ENCODE measurements at places on chromosomes 4 and X. TPM values are rescaled to one million over a fixed set of nuclear protein-coding genes. Genes with fewer than 3 reads are reported as not detected.

- DNase-seq = no peak
Observed at GRCh38 chr4:88295656-88296055, 11.3 kb upstream of the PPM1K start.

DNA sequence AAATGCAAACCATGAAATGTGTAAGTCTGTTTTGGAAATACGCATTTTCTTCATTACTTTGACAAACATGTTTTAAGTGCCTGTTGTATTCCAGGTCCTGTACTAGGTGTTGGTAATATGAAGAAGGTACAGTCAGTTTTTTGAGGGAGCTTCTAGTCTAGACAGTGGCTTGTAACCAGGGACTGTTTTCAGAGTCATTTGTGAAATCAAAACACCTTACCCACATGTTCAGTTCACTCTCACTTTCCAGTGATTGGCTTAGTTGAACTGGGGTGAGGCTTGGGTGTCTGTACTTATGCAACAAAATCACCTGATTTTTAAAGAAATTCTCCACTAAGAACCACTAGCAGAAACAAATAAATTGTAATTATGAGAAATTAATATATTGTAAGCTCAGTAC, 16.4 kb downstream of the DCLK2 start:
- no peak for DNase-seq

The DKK2 gene
- total RNA-seq = not detected

DNA sequence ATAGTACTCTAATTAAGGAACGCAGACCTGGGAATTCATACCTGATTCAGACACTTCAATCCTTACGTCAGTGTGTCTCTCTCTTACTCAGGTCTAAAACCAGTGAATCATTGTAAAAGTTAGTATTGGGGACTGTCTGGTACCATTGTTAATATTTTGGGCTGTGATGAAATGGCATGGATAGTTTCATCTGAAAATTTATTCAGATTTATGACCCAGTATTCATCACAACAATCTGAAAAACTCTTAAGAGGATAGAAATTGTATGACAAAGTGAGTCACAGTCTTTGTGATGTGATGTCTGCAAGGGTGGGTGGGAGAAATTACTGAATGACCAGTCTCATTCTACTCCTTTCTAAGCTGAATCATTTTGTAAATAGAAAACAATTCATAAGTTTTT, 10.3 kb downstream of the FGF2 start:
- no peak for DNase-seq

DNA sequence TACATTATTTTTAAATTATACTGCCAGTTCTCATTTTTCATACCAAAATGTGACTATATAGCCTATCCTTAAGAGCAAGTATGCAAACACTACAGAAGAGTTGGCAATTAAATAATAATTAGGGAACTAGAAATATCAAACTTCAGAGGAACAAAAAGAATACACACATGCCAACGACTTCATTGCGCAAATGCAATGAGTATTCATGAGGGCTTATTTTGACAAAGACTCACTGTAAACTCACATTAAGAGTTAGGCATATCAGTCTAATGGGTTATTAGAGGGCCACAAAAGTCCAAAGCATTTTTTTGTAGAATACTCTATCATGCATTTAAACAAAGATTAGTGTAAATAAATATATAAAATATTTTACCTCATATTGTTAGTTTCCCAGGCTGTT, 31.6 kb downstream of the SLC10A7 start:
- DNase-seq = no peak

DNA sequence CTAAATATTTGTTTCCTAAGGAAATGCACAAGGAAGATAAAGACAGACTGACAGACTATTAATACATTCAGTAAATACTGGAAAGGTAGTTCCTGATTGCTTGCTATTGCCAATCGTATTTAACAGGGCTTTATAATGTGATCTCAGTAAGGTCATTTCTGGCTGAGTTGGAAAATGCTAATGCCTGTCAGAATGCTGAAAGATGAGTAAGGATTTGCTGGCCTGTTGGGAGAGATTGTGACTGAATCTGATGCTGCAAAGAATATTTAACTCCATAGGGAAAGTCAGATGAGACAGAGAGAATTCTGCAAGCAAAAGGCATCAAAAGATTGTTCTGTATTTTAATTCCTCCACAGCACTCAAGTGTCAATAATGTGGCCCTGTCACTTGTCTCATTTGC, 169.0 kb downstream of the BEND2 start:
- DNase-seq = no peak

GRCh38 chr4:7238300-7238960, 46.1 kb downstream of the SORCS2 start:
- peak; percentile 82 for DNase-seq

The RASL11B gene
- total RNA-seq = not detected

DNA sequence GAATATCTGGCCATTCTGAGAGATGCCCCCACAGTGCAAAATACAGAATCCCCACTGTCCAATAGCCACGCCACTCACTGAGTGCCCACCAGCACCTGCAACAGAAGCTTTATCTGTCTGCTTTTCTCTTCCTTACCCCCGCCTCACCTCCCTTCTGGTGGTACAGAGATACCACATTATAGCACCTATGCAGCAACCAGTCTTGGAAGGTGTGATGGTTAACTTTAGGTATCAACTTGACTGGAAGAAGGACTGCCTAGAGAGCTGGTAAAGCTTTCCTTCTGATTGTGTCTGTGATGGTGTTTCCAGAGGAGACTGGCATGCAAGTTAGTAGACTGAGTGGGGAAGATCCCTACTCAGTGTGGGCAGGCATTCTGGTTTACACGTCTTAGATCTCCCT, 61.8 kb upstream of the TXK start:
- DNase-seq = no peak

The TCP11X2 gene
- not detected for total RNA-seq

- DNase-seq = no peak
Observed at GRCh38 chr4:6972911-6973310, 63.3 kb downstream of the TBC1D14 start.

GRCh38 chr4:76610751-76611547, 175.9 kb downstream of the SHROOM3 start:
- DNase-seq = no peak

- no peak for DNase-seq
Observed at GRCh38 chrX:27680726-27681125, 90.6 kb downstream of the DCAF8L2 start.

DNA sequence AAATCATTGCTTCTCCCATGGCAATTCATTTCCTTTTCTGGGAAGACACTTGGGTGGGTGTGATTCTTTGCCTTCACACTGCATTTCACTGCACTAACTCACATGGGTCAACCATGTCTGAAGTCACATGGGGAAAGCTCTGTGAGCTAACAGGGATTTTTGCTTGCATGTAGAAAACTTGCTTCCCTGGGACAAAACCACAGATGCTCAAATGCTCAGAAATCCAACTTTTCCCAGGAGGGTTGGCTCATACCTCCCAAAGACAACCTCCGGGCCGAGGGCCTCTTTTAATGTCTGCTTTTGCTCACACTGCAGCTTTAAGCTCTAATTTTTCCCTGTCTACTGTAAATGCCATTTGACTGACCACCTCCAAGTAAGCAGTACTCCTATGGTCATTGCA, 1695.2 kb downstream of the STIM2 start:
- no peak for DNase-seq

- no peak for DNase-seq
Observed at GRCh38 chr4:156642161-156642560, 329.4 kb downstream of the PDGFC start.

DNA sequence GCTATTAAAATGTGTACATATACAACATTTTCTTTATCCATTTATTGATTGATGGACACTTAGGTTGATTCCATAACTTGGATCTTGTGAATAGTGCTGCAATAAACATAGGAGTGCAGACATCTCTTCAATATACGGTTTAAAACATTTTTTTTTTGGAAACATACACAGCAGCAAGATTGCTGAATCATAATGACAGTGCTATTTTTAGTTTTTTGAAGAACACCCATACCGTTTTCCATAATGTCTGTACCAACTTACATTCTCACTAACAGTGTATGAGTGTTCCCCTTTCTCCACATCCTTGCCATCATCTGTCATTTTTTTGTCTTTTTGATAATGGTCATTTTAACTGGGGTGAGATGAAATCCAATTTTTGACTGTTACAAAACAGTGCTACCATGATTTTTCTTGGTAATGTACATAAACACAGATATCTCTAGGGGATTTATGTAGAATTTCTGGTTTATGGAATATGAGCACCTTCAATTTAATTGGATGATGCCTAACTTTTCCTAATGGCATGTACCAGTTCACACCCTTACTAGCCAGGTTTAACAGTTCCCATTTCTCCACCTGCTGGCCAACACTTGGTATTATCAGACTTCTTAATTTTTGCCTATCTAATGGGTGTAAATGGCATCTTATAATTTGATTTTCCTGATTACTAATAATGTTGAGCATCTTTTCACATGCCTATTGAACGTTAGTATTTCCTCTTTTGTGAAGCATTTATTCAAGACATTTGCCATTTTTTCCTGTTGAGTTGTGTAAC, 21.0 kb upstream of the TMSB15B start:
- DNase-seq = peak; percentile 69

- no peak for DNase-seq
Observed at GRCh38 chrX:100747090-100747489, 15.2 kb upstream of the SYTL4 start.
